ENCODE measurements at places on chromosomes 6 and 20.

DNA sequence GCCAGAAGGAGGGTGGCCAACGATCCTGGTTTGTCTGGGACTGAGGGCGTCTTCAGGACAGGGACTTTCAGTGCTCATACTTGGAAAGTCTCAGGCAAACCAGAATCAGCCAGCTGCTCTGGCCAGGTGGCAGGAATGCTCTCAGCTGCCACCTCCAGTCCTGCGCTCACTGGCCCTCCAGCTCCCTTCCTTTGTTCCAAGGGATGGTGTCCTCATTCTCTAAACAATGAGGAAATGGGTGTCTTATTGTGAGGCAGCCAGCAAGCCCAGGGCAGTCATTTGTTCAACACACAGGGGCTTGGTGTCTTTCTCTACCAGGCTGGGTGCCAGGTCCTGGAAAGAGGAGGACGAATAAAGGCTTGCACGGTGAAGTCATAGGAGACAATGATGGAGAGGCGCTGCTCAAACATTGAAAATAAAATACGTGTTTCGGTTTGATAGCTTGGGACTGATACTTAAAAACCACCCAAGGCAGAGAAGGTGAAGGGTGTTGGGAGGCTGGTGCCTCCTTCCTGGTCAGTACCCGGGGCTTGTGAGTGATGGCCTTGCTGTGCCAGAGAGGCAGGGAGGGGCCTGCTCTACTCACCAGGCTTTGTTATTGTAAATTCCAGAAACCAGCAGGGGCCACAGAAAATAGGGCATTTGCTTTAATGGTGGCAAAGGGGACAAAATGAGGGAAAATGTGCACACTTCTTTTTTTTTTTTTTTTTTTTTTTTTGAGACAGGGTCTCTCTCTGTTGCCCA lies 11.3 kb upstream of the TMEM181 start:
- no peak for DNase-seq

- no peak for DNase-seq
These were observed 15.4 kb downstream of the BPIFA2 start for GRCh38 chr20:33183312-33183711.

GRCh38 chr6:110404607-110405006 lies 10.8 kb downstream of the DDO start:
- DNase-seq: no peak

- no peak for DNase-seq
These were observed 172.5 kb upstream of the JARID2 start for GRCh38 chr6:15073344-15073789.

GRCh38 chr6:5151955-5152401 lies 66.8 kb downstream of the PPP1R3G start:
- DNase-seq: no peak

- no peak for DNase-seq
These were observed 621.1 kb upstream of the ADGRB3 start for GRCh38 chr6:68013780-68014515.

DNA sequence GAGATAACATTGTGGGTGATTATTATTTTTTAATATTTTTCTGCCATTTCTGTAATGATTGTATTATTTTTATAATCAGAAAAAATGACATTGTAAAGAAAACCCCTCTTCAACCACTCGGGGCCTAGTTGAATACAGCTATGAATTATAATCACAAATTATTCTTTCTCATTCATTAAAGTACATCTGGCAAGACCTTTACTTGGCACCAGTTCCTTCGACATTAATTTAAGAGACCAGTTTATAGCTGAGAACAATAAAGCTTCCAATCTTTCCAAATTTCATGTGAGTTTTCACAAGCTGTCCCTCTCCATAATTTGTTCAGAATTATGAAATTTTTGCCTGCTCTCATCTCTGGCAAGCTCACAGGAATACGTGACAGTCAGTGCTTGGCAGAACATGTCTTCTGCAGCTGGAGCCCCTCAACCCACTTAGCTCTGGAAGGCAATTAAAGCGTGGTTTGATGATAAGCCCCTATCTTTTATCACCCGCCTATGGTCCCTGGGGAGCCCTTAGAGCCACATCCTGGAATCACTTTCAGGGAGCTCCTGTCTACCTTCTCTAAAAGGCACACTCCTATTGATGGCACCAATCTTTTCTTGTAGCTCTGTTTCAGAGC lies 237.2 kb upstream of the PRND start:
- DNase-seq: no peak

- no peak for DNase-seq
These were observed 8.0 kb downstream of the RNF182 start for GRCh38 chr6:13932785-13933184.

- DNase-seq: no peak
These were observed 23.8 kb downstream of the OR2J3 start for GRCh38 chr6:29131691-29132090.

GRCh38 chr6:155382338-155382685 lies 68.0 kb upstream of the TFB1M start:
- no peak for DNase-seq

- DNase-seq: no peak
These were observed 233.4 kb upstream of the FLRT3 start for GRCh38 chr20:14570811-14571210.

DNA sequence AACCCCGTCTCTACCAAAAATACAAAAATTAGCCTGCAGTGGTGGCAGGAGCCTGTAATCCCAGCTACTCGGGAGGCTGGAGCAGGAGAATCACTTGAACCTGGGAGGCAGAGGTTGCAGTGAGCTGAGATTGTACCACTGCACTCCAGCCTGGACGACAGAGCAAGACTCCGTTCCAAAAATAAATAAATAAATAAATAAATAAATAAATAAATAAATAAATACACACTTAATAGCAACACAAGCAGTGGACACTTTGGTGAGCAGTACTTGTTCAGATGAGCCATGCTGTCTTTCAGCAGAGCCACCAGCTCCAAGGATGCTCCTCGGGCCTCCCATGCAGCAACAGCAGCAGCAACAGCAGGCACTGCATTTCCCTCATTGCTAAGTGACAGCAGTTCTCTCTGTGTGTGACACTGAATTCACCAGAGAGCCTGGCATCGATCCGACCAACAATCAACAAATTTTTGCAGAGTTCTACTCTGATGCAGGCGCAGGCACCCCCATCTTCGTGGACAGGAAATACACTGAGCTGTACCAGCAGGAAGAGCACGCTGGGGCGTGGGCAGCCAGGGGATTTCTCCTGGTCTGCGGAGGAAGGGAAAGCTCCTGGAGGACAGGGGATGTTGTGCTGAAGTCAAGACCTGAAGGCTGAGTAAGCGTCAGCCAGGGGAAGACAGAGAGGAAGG lies 54.0 kb upstream of the SNX9 start:
- DNase-seq: no peak

GRCh38 chr6:72776456-72776855 lies 154.6 kb downstream of the KCNQ5 start:
- no peak for DNase-seq

DNA sequence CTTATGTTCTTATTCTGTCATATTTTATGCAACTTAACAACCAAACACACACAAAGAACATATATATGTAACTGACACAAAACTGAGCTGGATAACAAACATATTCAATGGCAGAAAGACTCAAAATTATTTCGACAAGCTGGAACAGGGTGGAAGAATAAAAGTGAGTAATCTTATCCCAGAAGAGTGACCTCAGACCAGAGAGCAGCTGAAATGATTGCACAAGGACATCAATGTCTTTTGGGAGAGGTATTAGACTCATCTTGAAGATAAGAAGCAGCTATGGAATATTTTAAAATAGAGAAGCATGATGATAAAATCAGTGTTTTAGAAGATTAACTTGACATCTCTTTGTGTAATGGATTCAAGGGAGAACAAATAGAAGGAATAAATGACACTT lies 191.6 kb upstream of the PRDM1 start:
- DNase-seq: no peak

- no peak for DNase-seq
These were observed 131.2 kb upstream of the AKAP12 start for GRCh38 chr6:151108548-151108947.

GRCh38 chr6:34068462-34069044 lies 77.3 kb downstream of the GRM4 start:
- no peak for DNase-seq

- DNase-seq: no peak
These were observed 378 bp upstream of the ERVFRD-1 start for GRCh38 chr6:11111769-11112437.

- DNase-seq: no peak
These were observed 9.5 kb upstream of the NUP153 start for GRCh38 chr6:17716221-17716620.

DNA sequence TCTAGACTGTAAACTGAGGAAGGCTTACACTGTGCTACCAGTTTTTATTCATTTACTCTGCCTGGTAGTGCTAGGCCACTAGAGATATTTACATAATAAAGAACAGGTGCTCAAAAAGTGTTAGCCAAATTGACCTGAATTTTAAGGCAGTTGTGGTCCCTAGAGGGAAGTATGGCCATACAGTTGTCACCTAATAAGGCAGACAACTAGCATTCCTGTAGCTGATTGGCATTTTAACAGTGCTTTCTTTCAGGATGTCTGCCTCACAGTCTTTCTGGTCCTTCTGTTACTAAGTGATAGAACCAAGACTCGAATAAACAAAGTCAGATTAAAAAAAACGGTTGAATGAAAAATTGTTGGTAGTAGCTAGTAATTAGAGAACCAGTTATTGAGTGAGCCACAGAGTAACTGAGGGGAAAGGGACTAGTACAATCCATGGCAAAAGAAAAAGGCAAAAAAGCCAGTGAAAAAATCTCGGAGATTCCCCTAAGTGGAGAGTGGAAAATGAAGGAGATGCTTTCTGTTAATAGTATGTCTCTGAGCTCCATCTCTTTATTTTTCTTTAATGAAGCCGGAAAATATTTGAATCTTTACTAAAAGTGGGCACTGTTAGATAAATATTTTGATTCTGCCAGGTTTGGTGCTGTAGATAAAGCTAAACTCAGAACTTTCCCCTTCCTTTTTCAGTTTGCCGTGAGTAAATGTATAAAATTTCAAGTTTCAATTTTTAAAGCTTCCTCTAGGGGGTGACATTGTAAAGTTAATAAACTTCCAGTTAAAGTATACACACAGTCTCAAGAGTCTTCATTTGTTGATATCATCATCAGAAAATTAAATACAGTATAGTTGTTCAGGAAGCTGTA lies 9.1 kb downstream of the VTA1 start:
- no peak for DNase-seq

DNA sequence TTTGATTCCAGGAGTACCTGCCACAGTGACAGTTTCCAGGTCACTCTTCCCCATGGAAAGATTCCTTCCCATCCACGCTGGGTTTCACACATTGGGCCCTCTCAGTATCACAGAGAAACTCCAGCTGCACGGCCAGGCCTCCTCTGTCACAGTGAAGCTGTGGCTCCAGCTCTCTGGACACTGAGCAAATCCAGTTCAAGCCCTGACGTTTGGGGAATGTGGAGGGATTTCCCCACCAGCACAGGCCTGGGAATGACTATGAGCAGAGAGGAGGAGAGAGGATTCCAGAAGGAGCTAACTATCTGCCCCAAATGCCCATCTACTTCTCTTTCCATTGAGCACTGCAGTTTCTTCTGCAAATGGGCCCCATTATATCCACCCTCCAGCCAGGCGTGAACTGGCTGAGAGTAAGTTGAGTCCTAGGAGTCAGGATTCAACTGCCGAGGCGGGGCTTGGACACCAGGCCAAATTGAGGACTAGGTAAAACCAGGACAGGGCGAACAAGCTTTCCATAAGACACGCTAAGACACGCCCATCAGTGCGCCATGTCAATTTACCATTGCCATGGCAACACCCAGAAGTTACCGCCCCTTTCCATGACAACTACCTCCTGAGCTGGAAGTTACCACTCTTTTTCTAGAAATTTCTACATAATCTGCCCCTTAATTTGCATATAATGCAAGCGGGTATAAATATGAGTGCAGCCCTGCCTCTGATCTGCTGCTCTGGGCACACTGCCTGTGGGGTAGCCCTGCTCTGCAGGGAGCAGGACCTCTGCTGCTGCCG lies 9.2 kb upstream of the BNIP5 start:
- no peak for DNase-seq

DNA sequence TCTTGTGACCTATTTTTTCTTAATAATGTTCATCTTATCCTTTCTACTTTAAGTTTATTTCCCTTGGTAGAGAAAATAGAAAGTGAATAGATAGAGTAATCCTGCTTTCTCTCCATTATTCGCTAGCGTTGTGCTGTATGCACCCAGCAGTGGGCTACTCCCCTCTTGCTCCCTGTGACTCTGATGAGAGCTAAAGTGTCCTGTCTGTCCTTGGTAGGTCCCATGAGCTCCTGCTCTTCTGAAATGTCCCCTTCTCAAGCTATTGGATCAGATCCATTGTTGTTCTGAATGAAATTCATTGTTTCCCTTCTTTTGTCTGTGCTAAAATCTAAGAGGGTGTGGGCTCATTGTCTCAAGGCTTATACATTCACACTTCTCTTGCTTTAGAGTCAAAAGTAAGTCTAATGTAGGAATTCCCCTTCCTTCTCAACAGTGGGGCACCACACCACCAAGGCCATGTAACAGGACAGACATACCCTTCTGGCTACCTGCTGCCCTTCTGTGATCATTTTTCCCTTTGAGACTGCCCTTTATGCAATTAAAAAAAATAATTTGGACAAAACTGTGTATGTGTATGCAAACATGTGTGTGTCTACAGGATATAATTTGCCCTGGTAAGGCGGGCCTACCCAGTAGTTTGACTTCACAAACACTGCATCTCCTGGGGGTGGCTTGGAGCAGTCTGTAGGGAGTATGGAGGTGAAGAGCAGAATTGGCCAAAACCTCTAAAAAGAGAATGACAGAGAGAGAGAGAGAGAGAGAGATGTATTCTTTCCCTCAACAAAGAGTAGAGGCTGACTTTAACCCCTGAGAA lies 167.0 kb upstream of the MYLIP start:
- DNase-seq: no peak

- DNase-seq: no peak
These were observed 273.8 kb upstream of the AGPAT4 start for GRCh38 chr6:161547617-161548016.

DNA sequence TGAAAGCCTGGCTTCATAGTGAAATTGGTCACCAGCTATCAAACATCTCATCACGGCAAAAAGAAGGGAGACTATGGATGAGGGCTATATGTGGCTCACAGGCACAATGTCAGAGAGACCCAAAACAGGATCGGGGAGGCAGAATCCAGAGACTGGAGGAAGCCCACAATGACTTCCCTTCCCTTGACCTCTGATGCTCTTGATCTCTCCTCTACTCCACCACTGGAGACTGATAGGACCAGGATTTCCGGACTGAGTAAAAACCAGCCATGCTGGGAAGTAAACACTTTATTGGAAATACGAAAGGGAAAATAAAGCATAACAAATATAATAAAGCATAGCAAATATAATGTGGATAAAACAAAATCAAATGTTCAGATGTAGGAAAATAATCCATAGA lies 597.3 kb downstream of the UTRN start:
- no peak for DNase-seq

- DNase-seq: no peak
These were observed 55.4 kb downstream of the ANKRD60 start for GRCh38 chr20:58173091-58173490.
